Right renal pelvis (tissue), 4 donors: ENCODE measurements at places on chromosomes 1 and 21. TPM values are rescaled to one million over a fixed set of nuclear protein-coding genes. Genes with fewer than 3 reads are reported as not detected.

GRCh38 chr1:199283794-199284193 lies 645.0 kb downstream of the PTPRC start:
- DNase-seq, result no peak

DNA sequence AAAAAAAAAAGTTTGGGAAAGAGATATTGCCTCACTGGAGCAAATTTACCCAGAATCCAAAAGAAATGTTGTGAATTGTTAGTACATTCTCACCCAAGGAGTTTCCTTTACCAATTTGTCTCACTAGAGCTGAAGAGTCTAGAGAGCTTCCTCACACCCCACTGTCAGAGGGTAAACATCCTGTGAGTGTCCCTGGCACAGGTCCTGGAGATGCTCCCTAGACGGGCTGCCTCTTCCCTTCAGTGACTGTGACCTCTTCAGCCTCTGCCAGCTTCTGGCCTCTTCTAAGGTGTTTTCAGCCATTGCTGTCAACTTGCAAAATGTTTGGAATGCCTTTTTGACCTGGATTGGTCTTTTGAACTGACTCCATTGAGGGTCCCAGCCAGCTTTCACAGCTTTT lies 159.4 kb downstream of the DHRS3 start:
- no peak for DNase-seq

DNA sequence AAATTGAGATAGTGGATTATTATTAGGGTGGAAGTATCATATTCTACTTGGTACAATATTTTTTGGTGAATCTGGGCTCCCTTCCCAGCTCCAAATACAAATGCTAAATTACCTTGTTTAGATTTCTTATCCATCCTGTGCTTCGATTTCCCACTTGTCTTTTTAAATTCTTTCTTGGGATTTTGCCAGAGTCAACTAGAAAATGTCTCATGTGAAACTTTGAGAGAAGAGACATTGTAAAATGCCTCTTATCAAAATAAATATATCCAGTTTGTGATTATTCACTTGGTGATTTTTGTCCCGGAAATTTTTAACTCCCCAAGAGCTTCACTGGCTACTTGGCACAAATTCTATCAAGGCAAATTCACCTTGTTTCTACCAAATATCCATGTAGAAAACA lies 202.0 kb downstream of the FMN2 start:
- DNase-seq, result no peak

OR2L2 gene
- 0.04 TPM for polyA plus RNA-seq

TFF2 gene
- polyA plus RNA-seq, result not detected

TNFRSF8 gene
- polyA plus RNA-seq, result 0.80 TPM

DNA sequence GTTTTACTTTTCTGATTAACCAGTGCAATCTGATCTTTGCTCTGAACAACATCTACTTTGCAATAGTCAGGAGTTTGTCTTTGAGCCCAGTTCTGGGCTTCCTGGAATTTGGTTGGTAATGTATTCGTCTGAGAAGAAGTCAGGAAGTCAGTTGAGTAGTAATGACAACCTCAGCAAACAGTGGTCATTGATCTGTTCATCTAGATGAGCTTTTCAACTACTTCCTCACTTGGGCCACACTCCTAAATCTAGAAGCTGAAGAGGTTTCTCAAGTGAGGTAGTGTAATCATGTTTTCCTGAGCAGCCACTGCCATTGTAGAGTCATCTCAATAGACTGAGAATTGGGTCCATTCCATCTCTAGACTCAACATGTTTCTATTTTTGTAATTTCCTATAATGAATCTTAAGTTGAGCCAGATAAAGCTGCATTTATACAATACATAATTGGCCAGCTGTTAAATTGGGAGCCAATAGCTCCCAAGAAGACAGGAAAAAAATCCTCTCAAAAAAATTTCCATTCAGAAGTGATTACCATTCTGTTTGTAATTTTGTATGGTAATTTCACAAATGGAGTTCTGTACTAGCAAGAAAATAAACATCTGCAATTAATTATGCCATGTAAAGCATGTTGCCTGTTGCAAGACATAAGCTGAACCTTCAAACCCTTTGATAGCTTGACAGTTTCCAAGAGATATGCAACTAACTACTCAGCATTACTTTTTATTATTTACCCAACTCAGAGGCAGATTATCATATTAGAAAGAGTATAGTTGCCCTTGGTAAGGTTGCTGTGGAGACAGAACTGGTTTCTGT lies 49.6 kb downstream of the WDR64 start:
- no peak for DNase-seq

AMY1B gene
- 0.42 TPM for polyA plus RNA-seq

LCK gene
- polyA plus RNA-seq, result 4.6 TPM

- DNase-seq, result no peak
Measured at GRCh38 chr1:50427086-50427817, 4.0 kb upstream of the DMRTA2 start.

OR2M3 gene
- polyA plus RNA-seq, result 0.04 TPM

NADK gene
- 52.3 TPM for polyA plus RNA-seq

- DNase-seq, result no peak
Measured at GRCh38 chr21:29245104-29245643, 53.5 kb upstream of the BACH1 start.

DNA sequence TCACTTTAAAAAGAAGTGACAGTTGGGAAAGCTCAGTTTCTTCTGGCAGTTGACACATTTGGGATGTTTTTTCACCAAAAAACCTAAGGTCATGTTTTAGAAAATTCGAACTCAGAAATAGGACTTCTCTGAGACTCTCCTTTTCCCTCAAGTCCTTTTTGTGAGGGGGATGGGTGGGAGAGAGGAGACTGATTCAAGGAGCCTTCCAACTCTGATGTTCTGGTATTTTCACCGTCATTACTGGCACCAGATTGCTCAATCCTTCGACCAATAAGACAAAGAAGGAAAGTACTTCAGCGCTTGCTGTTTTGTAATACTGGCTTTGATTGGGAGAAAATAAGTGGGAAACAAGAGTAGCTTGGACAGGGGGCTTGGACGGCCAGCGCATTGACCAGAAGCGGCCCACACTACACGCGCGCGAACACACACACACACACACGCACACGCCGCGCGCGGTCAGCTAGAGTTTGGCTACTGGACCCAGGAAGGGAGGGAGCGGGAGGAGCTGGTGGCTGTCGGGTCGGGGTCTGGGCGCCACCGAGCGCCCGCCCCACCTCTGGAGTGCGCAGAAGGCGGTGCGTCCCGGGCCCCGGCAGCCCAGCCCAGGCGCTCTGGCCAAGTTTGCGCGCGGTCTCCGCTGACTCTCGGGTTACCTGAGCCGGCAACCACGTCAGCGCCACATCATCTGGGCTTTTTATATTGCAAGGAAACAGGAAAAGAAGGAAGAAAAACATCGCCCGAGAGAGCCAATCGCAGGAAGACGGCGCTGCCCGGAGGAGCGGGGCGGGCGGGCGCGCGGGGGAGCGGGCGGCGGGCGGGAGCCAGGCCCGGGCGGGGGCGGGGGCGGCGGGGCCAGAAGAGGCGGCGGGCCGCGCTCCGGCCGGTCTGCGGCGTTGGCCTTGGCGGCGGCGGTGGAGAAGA lies at the start of gene KCNK1:
Gene KCNK1 (plus strand): TSS at position 855 of the 921 bp plus-strand sequence. CDS start 66 bp downstream, at position 921.
- DNase-seq, result peak; percentile 70

GRCh38 chr1:23434260-23434775 lies 9.8 kb upstream of the TCEA3 start:
- no peak for DNase-seq

DNA sequence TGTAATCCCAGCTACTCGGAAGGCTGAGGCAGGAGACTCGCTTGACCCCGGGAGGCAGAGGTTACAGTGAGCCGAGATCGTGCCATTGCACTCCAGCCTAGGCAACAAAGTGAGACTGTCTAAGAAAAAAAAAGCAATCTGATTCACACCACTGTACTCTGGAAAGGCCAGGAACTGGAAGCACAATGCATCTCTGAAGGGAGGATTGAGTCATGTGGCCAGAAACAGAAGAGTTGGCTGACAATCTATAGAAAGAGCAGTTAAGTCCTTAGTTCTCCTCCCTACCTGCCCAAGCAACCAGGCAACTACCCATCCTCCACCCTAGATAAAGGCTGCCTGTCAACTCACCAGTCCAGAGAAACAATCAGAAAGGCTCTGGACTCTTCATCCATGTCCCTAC lies 45.9 kb downstream of the PIK3R3 start:
- no peak for DNase-seq
